Aortic smooth muscle cell (primary cell): ENCODE measurements at places on chromosomes 3 and 15. TPM values are rescaled to one million over a fixed set of nuclear protein-coding genes. Genes with fewer than 3 reads are reported as not detected.

C3orf85 gene
- total RNA-seq = not detected in 2 replicates

CA12 gene
- 76.0 and 93.6 TPM in 2 replicates for total RNA-seq

RETNLB gene
- total RNA-seq = not detected in 2 replicates

SNX4 gene
- 35.0 and 49.7 TPM in 2 replicates for total RNA-seq

CELF6 gene
- 0.13 and 0.25 TPM in 2 replicates for total RNA-seq

MESP2 gene
- total RNA-seq = 0.25 and 0.53 TPM in 2 replicates

GNAT1 gene
- not detected in 2 replicates for total RNA-seq

ENTPD3 gene
- 0.26 and 0.31 TPM in 2 replicates for total RNA-seq

CHST13 gene
- total RNA-seq = not detected in 2 replicates

FILIP1L gene
- 14.0 and 32.1 TPM in 2 replicates for total RNA-seq

RBPMS2 gene
- total RNA-seq = under 0.01 TPM in 1 of 2 replicates, not detected in the other

SOX2 gene
- total RNA-seq = not detected in 2 replicates

DUOX1 gene
- not detected in 2 replicates for total RNA-seq

AP3B2 gene
- 0.40 and 0.56 TPM in 2 replicates for total RNA-seq

EFHB gene
- total RNA-seq = 0.13 and 0.68 TPM in 2 replicates

HRG gene
- not detected in 2 replicates for total RNA-seq

ACTR8 gene
- total RNA-seq = 50.5 and 53.2 TPM in 2 replicates
